Uterine smooth muscle cell (primary cell): ENCODE measurements at places on chromosomes 5 and 9. TPM values are rescaled to one million over a fixed set of nuclear protein-coding genes. Genes with fewer than 3 reads are reported as not detected.

Gene DMXL1
- 36.7 and 46.4 TPM in 2 replicates for total RNA-seq

Gene KLHL3
- total RNA-seq, result 3.4 and 4.0 TPM in 2 replicates

Gene TMED7
- total RNA-seq, result 164 and 207 TPM in 2 replicates

Gene FBLL1
- 0.33 and 0.75 TPM in 2 replicates for total RNA-seq

Gene TSTD2
- total RNA-seq, result 15.1 and 19.5 TPM in 2 replicates

Gene PCDHGA9
- total RNA-seq, result 4.0 and 4.2 TPM in 2 replicates

Gene LTC4S
- 0.33 and 0.50 TPM in 2 replicates for total RNA-seq

Gene KLF9
- total RNA-seq, result 33.4 and 33.5 TPM in 2 replicates

Gene RASGEF1C
- total RNA-seq, result 0.11 TPM in 1 of 2 replicates, not detected in the other

Gene QSOX2
- 17.7 and 19.0 TPM in 2 replicates for total RNA-seq

Gene ORM2
- not detected in 2 replicates for total RNA-seq

Gene ADGRD2
- not detected in 2 replicates for total RNA-seq

Gene ARL14EPL
- 0.89 TPM in 1 of 2 replicates, not detected in the other for total RNA-seq

Gene LNPEP
- total RNA-seq, result 36.7 and 38.1 TPM in 2 replicates

Gene SOHLH1
- not detected in 2 replicates for total RNA-seq

Gene GMCL2
- total RNA-seq, result not detected in 2 replicates

Gene KIF4B
- total RNA-seq, result under 0.01 and 0.12 TPM in 2 replicates

Gene BSPRY
- not detected in 2 replicates for total RNA-seq

Gene NR5A1
- not detected in 2 replicates for total RNA-seq

Gene TLR4
- total RNA-seq, result 2.5 and 5.9 TPM in 2 replicates

Gene SLC36A3
- not detected in 2 replicates for total RNA-seq

Gene GNA14
- under 0.01 and 0.12 TPM in 2 replicates for total RNA-seq

Gene IFNA21
- not detected in 2 replicates for total RNA-seq

Gene CRB2
- total RNA-seq, result not detected in 2 replicates

Gene TLE1
- total RNA-seq, result 43.7 and 46.6 TPM in 2 replicates

Gene PCSK1
- total RNA-seq, result 0.62 and 0.89 TPM in 2 replicates

Gene FOXD4
- total RNA-seq, result 0.62 TPM in 1 of 2 replicates, not detected in the other

Gene SLC4A9
- not detected in 2 replicates for total RNA-seq

Gene DOCK2
- 3.0 and 3.4 TPM in 2 replicates for total RNA-seq

Gene SPINK9
- total RNA-seq, result not detected in 2 replicates

Gene FOXD1
- 3.2 and 3.5 TPM in 2 replicates for total RNA-seq

Gene DRD1
- total RNA-seq, result not detected in 2 replicates

Gene GLRA1
- total RNA-seq, result not detected in 2 replicates

Gene TPPP
- total RNA-seq, result 0.22 and 0.25 TPM in 2 replicates

Gene NSUN2
- 55.5 and 65.2 TPM in 2 replicates for total RNA-seq

Gene OR1N1
- total RNA-seq, result not detected in 2 replicates

Gene SPINK7
- total RNA-seq, result not detected in 2 replicates

Gene PTGDS
- 1.2 and 40.7 TPM in 2 replicates for total RNA-seq

Gene FAM169A
- total RNA-seq, result 2.6 and 3.2 TPM in 2 replicates

Gene TAF1L
- total RNA-seq, result under 0.01 TPM in 2 replicates

Gene KLF4
- total RNA-seq, result 3.3 and 10.9 TPM in 2 replicates
